ENCODE measurements at places on chromosomes 7 and 10. TPM values are rescaled to one million over a fixed set of nuclear protein-coding genes. Genes with fewer than 3 reads are reported as not detected.

PLAC9 gene
- 5.1 TPM for total RNA-seq

ALOX5 gene
- 0.10 TPM for total RNA-seq

TUBB8 gene
- total RNA-seq, result 2.5 TPM

GBX1 gene
- total RNA-seq, result 0.62 TPM

CPA2 gene
- not detected for total RNA-seq

ANKRD1 gene
- 0.22 TPM for total RNA-seq

DNA sequence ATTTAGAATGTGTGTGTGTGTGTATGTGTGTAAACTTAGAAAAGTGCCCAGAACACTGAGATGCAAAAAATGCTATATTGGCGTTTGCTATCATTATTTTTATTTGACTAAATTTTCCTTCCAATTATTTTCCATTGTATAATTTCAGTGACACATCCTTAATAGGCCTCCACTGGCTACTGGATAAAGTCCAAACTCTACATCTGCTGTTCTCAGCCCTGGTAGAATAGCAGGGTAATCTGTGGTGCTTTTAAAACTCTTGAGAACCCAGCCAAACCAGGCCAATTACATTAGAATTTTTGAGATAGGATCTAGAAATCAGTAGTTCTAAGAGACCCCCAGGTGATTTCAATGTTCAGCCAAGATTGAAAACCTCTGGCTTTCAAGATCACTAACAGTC is 66.4 kb downstream of the ZNF503 start:
- no peak for DNase-seq

- DNase-seq, result no peak
Observed at GRCh38 chr7:7911369-7912123, 57.0 kb upstream of the GLCCI1 start.

- no peak for DNase-seq
Observed at GRCh38 chr7:37211097-37211880, 237.4 kb downstream of the ELMO1 start.

DNA sequence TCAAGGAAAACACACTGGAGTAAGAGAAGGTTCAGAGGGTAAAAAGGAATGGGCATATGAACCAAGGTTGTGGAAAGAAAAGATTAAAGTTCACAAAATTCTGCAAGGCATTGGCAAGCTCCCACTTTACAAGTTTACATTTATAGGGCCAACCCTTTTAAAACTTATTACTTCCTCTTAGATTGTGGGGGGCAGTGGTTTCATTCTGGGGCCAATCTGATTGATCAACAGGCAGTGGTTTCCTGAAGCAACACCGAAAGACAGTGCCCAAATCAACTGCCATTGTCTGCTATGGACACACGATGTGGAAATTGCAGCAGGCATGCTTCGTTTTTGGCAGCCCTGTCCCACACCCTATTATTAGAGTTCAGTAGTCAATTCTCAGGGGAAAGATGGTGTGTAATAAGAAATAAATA is 154.0 kb downstream of the SGMS1 start:
- DNase-seq, result no peak

DNA sequence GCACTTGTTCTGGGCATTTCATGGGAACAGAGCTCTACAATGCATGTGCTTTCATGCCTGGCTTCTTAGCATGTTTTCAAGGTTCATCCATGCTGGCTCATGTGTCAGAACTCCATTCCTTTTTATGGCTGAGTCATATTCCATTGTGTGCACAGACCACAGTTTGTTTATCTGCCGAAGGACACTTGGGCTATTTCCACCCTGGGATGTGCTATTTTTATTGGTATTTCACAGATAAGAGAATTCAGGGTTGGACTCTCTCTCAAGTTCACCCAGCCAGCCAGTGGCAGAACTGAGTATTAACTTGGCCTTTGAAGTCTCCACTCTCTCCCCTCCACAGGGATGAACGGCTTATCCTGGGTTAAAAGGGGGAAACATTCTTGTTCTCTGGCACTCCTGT is 190.7 kb upstream of the GPR26 start:
- DNase-seq, result no peak

GRCh38 chr10:35160743-35161142 is 34.1 kb downstream of the CREM start:
- DNase-seq, result no peak

DNA sequence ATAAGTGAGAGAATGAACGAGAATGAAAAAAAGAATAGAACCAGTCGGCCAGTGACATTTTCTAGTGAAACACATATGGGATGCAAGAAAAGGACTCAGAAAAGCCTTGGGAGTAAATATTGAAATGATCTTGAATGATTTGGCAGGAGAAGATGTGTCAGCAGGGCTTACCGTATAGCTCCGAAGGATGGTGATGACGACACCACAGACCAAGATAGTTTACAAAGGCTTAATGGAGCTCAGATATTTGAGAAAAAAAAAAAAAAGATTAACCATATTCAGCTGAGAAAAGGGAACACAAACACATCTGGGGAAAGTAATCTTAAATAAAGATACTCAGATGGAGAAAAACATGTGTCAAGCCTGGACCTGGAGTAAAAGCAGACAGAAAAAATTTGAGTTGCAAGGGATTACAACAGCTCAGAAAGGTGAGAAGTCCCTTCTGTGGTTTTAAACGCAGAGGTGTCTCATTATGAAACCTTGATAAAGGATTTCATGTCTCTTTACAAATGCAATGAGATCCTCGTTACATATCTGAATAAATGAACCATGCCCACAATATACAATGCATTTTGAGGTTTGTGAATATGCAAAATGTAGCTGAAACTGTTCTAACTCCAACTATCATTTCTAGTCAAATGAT is 36.0 kb downstream of the DNAJB9 start:
- no peak for DNase-seq

GRCh38 chr10:92177546-92177945 is 113.3 kb downstream of the CPEB3 start:
- no peak for DNase-seq

DNA sequence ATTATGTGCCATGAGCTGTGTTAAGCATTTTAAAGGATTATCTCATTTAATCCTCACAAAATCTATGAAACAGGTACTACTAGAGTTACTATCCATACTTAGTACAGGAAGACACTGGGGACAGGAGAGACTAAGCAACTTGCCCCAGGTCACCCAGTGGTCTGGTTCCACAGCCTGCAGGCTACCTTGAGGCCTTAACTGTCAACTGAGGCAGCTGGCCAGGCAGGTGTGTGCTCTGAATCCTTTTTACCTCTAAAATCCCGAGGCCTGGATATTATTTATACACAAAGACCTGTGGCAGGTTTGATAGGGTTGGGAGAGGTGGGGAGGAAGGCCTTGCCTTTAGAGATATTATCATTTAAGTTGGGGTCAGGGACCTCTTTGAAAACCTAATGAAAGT is 3.1 kb downstream of the ZNF777 start:
- no peak for DNase-seq

DNA sequence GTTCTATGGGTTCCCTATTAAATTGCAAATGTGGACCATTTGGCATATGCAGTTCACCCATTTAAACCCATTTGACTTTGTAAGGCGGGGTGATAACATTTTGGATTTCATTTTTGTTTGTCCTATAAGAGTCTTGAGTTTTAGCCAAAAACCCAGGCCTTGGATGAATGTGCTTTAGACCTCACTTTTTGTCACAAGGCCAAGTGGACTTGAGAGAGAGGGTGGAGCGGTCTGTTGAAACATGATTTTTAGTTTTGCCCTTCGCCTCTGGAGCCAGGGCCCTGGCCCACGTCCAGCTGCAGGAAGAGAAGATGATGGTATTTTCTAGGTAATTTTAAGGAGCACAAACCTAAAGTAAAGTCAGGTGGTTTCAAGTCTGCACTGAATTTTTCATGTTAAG is 260.1 kb downstream of the SLC25A13 start:
- DNase-seq, result no peak

- no peak for DNase-seq
Observed at GRCh38 chr10:73716251-73716650, 18.3 kb upstream of the AGAP5 start.

- DNase-seq, result no peak
Observed at GRCh38 chr7:83053965-83054364, 108.7 kb downstream of the PCLO start.

- no peak for DNase-seq
Observed at GRCh38 chr7:92875173-92875572, 38.8 kb upstream of the CDK6 start.

- peak; percentile 59 for DNase-seq
Observed at GRCh38 chr7:128404143-128404681, 5.6 kb downstream of the IMPDH1 start.

- DNase-seq, result no peak
Observed at GRCh38 chr10:70832852-70833528, 17.2 kb downstream of the SGPL1 start.
